ENCODE measurements at places on chromosomes 7 and 10.

DNA sequence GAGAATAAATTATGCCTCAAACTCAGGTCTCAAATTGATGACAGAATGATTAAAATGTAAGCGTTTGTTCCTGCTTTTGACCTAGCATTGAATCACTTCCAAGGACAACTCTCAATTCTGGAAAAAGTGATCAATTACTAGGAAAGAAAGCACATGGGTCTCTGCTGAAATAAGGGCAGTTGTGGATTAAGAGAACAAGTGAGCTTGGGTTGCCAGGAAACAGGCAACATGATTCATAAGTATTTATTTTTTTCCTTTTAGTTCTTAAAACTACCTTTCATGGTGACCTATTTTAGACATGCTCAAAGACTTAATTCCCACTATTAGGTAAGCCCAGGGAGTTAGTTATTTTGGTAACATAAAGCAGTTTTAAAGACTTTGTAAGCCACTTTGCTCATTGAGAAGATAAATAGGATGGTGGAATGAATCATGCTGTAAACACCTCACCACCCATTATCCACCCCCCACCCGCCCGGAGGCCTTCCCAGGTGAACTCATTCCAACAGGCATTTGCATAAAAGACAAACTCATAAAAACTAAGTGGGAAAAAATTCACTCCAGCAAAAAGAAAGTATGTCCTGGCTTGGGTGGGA is 728.3 kb downstream of the SORCS1 start:
- DNase-seq = no peak

GRCh38 chr7:17986851-17987250 is 40.8 kb downstream of the PRPS1L1 start:
- peak; percentile 20 for DNase-seq

DNA sequence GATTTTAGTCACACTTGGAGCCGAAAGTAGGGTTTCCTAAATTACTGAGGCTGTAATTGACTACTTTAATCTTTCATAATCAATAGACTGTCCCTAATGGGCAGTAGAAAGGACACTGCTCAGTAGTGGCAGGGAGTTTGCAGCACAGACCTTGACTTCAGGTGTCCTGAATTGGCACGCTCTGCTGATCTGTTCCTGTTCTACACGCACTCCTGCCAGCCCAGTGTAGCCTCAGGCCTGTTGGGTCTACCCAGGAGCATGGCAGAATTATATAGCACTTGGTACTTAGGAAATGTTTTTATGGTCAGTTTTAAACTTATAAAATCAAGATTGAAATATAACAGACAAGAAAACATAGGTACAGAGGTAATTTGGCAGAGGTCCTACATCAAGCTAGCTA is 9.0 kb downstream of the EIF4H start:
- DNase-seq = no peak

GRCh38 chr7:27329909-27330308 is 87.3 kb downstream of the EVX1 start:
- no peak for DNase-seq

DNA sequence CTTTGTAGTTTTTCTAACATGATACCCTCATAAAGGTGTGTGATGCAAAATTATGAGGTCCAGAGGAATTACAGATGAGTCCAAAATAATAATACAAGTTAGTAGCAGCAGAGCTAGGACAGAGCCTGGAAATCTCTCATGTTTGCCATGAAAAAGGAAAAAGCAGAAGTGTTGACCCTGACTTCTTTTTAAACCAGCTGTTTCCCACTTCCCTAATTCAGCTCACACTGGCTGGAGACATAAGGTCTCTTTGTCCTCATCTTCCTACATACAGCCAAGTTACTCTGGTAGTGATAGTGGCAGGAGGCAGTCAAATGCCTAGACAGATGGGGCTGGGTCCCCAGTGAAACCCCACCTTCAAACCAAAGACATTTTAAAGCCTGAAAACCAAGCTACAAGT is 269.2 kb downstream of the C7orf25 start:
- DNase-seq = no peak

DNA sequence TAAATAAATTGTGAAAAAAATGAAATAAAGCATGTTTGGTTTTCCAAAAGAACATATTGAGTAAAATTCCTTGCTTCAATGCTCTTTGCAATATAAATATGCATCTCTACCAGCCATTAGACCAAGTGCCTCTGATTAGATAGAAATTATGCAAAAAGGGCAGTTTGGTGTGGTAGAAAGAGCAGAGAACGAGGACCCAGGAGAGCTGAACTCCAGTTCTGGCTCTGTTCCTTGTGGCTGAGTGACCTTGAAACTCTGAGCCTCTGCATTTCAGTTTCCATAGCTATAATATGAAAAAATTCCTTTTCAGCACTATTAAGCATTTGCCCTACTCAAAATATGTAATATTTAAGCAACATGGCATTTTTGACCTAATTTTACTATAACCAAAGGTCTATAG is 36.5 kb downstream of the COL1A2 start:
- DNase-seq = no peak

GRCh38 chr10:103660364-103661197 is 167.1 kb downstream of the NEURL1 start:
- DNase-seq = peak; percentile 44

GRCh38 chr7:4690953-4691856 is 9.1 kb downstream of the FOXK1 start:
- no peak for DNase-seq

- no peak for DNase-seq
Measured at GRCh38 chr7:83119494-83119893, 43.2 kb downstream of the PCLO start.

- no peak for DNase-seq
Measured at GRCh38 chr10:16992611-16993119, 136.9 kb downstream of the CUBN start.

Measured in astrocyte of the cerebellum (primary cell).